ENCODE measurements at places on chromosomes 1 and 21.

DNA sequence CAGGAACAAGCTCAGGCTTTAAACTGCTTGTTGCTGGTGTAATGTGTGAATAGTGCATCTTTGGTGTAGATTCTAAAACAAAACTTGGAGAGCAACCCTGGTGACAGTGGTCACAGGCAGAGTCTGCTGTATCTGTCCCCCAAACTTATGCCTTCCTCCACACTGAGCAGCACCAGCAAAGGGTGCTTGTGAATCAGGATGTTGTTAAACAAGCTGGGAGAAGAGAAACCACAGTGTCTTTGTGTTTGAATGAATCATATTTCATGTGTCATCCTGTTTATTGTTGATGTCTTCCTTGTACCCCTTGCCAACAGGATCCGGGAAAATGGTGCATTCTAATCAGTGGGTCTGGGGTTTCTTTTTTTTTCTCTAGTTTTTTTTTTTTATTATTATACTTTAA is 91.9 kb upstream of the COG2 start:
- no peak for DNase-seq

- DNase-seq = no peak
Observed at GRCh38 chr1:227942716-227943261, 4.9 kb downstream of the WNT9A start.

DNA sequence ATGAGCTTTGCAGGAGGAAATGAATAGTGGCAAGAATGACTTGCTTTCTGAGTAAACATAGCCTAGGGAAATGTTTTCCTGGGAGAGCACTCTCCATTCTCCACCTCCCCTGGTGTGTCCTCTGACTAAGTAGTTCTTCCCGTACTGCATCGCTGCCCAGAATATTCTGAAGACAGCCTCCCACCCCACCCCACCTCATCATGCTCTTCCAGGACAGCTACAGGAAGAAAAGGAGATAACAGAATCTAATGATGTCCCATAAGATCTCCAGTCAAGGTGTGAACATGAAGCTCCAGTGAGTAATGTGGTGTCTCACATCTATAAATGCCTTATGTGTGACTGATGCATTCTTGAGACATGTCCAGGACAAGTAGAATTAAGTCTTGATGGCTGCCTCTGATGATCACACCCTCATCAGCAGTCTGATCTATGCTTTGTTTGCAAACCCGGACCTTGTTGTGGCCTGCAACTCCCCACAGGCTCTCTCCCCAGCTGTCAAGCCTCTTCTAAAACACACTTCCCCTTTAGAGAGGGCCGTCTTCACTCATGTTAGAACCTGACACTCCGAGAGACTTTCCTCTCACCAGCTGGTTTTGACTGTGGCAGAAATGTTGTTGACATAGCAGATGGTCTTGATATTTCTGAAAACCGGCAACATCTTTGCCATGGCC is 183.0 kb downstream of the CYYR1 start:
- no peak for DNase-seq

GRCh38 chr1:28322194-28322593 is 6.6 kb upstream of the MED18 start:
- DNase-seq = no peak

DNA sequence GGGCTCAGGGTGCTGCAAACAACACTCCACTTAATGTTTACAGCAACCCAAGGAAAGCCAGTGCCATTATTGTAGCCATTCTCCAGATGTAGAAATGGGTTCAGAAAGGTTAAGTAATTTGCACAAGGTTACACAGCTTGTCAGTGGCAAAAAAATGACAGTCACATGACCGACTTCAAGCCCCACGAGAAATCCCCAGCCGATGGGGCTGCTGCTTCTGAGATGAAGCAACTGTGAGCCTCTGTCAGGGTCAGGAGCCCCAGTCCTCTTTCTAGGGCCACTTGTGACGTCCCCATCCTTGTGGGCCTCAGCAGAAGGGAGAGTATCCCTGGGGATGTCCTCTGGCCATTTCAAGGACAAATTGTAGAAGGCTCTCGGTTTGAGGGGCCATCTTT is 54.8 kb downstream of the EDN2 start:
- no peak for DNase-seq

DNA sequence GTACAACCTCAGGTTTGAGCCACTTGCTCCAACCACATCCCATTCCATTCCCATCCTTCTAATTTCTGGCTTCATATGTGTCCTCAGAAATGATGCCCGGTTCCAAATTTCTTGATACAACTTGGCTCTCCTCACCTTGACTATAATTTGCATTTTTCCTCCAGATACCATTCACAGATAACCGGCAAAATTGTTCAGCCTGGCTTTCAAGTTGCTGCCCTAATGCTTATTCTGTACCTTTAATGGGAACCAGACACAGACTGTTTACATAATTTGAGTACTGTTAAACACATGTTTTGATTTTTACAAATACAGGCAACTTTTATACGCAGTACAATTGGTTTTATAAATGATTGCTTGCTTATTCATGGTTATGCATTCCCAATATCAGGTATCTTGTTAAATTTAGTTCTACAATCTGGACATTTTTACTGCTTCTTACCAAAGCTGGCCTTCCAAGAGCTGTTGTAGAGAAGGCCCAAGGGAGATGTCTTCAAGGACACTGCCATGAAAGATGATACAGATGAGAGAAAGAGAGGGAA is 649.5 kb upstream of the CAMK1G start:
- DNase-seq = no peak

- DNase-seq = no peak
Observed at GRCh38 chr1:186900539-186901237, 71.9 kb downstream of the PLA2G4A start.

DNA sequence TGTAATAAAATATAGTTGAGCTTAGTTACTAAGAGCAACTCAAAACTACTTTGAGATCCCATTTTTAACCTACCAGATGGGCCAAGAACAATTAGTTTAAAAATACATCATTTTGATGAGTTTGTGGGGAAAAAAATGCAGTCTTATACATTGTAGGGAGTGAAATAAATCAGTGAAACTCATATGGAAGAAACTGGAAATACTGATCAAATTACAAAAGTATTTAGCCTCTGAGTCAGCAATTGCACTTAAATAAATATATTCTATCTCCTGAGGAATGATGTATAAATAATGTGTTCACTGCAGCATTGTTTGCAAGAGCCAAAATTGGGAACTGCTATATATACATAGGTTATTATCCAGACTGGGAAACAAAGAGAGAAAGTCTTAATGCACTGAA is 4.6 kb upstream of the SMCP start:
- DNase-seq = no peak

- DNase-seq = no peak
Observed at GRCh38 chr1:3068564-3069431, at the start of gene PRDM16. Gene PRDM16 (plus strand): TSS chr1:3069203. CDS start chr1:3069260, 57 bp downstream.

- no peak for DNase-seq
Observed at GRCh38 chr1:12052997-12053686, 10.0 kb upstream of the TNFRSF8 start.

DNA sequence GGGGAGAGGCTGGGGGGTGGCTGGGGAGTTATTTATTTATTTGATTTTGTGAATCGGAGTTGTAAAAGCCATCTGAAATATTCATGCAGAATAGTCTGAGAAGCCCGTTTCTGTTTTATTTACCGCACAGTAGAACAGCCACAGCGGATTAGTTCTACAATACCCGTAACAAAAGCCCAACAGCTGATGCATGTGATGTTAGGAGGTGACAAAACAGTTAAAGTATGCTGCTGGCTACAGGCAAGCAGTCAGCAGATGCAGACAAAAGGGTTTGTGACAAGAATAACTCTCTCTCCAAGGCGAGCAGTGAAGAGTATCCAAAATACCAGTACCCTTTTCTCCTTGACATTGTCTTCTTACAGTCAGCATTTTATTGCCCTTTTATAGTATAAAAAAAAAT is 42.0 kb downstream of the PROX1 start:
- DNase-seq = no peak

GRCh38 chr1:180265871-180266270 is 35.8 kb downstream of the LHX4 start:
- DNase-seq = no peak

- no peak for DNase-seq
Observed at GRCh38 chr1:182752077-182752988, 37.2 kb upstream of the NPL start.

DNA sequence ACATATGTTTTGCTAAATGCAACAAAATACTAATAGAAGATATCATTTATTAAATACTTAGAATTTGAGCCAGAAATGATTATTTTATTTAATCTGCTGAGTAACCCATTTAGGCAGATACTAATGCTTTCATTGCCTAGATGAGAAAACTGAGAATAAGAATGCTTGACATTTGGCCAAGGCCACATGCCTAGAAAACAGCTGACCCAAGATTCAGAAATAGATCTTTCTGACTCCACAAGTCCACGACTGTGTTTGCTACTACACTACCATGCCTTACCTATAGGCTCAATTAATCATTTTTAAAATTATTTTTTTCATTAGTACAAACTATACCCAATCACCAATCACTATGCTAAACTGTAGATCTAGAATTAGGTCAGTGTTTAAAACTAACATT is 129.7 kb downstream of the ATP1B1 start:
- DNase-seq = no peak

- no peak for DNase-seq
Observed at GRCh38 chr1:11488966-11489625, 10.1 kb downstream of the DISP3 start.

DNA sequence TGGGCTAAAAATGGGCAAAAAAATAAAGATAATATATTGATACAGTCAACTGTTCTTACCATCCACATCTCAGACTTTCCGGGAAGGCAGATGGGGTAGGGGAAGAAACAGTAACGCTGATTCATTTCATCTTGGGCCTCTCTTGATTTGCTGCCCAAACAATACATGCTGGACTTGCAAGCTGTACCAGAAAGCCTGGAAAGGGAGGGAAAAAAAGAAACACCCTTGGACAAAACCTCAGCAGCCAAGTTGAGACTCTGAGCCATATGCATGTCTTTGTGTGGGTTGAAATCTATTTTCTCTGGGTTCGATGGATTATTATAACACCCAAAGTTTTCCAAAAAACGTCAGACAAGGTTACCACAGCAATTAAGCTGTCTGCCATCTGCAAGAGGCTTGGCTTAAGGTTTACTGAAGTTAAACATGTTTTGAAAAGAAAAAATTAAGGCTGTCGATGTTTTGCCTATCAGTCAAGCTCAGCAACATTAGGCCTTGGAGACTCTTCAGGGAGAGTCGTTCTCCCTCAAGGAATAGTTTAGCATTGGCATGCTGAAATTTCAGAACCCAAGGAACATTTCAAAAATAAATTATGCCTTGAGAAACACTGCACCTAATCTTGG is 71.2 kb downstream of the PSMG1 start:
- no peak for DNase-seq

DNA sequence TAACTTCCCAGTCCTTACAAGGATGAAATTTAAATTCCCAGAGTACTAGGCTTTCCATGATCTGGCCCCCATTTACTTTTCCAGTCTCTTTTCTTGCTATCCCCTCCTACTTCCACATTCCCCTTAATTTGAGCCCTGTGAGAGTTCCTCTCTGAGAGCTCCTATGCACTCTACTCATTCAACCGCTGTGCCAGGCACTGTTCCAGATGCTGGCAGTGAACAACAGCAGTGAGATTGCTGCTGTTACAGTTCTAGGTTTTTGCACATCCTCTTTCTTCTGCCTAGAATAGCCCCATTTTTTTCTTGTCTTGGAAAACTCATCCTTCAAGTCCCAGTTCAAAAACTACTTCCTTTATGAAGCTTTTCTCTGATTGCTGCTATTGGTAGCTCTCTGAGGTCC is 18.8 kb downstream of the ATF6 start:
- DNase-seq = no peak

- DNase-seq = peak; percentile 45
Observed at GRCh38 chr1:58190267-58190988, 356.1 kb downstream of the OMA1 start.

GRCh38 chr1:44296086-44296485 is 59.0 kb downstream of the ERI3 start:
- peak; percentile 69 for DNase-seq

- DNase-seq = no peak
Observed at GRCh38 chr1:88376421-88376820, 307.7 kb upstream of the PKN2 start.

GRCh38 chr1:6488602-6489382 is 2.7 kb downstream of the PLEKHG5 start:
- DNase-seq = no peak

DNA sequence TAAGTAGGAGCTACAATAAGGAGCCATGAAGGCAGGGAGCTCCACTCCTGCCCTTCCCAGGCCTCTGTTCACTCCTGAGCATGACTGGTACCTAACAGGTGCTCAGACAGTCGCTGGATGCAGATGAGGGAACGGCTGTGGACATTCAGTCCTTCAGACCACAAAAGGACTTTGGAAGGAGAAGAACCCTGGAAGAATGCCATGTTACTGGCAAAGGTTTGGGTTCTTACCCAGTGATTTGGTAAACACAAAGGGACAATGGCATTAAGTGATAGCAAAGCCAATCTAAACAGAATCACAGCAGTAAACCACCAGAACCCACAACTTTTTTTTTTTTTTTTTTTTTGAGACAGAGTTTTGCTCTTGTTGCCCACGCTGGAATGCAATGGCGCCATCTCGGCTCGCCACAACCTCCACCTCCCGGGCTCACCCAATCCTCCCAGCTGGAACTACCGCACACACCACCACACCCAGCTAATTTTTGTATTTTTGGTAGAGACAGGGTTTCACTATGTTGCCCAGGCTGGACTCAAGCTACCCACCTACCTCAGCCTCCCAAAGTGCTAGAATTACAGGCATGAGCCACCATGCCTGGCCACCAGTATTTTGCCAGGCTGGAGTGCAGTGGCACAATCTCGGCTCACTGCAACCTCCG is 7.5 kb upstream of the CBR3 start:
- DNase-seq = no peak

- DNase-seq = no peak
Observed at GRCh38 chr21:39696618-39697017, 48.4 kb upstream of the IGSF5 start.

DNA sequence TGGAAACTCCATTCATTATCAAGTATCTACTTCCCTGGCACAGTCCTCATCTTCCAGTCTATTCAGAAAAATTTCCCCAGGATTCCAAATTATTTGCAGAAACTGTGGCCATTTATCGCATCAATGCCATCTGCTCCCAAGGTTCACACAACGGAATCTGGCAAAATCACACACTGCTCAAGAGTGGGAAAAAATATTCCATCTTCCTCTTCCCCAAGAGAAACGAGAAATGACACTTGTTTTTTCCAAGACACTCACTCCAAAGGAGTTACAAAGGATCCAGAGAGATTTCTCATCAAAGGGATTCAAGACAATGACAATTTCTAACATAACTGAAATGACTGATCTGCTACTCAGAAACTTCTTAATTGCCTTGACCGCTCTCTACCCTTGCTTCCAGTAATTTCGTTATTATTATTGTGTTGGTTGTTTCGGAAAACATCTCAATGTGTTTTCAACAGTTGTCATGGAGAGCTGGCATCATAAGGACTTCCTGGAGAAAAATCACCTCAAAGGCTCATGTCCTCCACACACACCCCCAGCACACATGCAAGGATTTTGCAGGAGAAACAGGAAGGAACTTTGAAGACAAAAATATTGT is 128.0 kb downstream of the PSMG1 start:
- no peak for DNase-seq
